Mucosa of gallbladder (tissue), 1 donor: ENCODE measurements at places on chromosomes 4 and X.

GRCh38 chrX:125694171-125694570, 374.5 kb downstream of the TEX13C start:
- no peak for DNase-seq

DNA sequence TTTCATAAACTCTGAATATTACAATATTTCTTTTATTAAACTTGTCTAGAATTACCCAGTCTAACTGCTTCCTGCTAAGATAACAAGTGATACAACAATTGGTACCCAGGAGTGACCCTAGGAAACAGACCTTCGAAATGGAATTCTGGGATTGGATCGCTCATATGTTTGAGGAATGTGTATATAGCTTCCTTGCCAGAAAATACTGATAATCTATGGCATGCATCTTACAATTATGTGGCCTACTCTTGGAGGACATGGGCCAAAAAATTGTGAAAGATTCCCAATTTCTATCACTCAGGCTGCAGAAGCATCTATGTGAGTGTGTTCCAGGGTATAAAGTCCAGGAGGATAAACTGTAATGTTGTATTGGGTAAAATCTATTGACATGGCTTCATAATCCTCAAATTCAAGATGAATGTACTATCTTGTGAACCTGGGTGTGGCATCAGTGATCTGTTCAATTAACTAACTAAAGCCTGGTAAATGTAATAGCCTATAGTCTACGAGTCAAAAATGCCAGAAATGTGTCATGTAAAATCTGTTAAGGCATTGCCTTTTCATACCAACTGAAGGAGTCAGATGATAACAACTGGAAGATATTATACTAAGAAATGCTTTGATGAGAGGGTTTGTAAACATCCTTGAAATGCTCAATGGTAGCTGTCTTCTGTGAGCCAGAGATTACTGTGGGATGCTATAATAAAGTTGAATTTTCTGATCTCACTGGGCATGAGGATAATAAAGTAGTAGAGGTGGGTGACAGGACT, 1499.3 kb downstream of the PCDH7 start:
- no peak for DNase-seq

GRCh38 chr4:51995647-51996220, 24.4 kb downstream of the LRRC66 start:
- DNase-seq = no peak

DNA sequence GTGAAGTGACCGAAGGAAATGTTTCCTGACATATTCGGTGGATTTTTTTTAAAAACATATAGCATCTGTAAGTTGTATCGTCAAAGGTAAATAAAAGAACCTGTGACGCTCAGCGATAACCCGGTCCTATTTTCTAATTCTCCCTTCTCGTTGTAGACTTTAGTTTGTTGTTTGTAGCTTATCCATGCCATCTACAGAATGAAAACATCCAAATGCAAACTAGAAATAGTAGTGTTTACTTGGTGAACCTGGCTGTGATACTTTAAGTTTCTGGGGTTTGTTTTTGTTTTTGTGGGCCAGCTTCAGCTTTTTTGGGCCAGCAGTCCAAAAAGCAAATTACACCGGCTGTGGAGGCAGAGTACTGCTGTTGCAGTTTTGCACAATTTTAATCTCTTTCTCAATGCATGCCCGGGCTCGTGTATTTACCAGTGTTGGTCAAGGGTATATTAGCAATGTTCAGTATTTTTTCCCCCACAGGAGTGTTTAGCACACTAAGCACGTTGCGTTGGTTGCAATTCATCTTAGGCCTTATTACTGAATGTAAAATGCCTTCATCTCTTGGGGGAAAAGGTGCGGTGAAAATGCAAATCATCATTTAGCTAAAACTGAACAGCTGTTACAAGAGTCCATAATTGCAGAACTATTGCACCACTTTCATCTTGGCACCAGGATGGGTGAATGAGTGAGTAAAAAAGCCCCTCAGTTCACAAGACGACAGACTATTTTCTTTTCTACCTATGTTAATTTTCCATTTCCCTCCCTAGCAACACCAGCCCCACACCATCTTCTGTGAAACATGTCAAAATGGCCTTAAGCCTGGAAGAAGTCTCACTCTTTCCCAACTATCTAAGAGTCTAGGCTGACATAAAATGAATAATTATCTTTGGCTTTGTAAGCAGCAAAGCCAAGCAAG, 1.7 kb upstream of the CNOT6L start:
- DNase-seq = no peak

- no peak for DNase-seq
Observed at GRCh38 chr4:78336093-78336943, 215.3 kb upstream of the ANXA3 start.

GRCh38 chrX:84161641-84162040, 26.4 kb downstream of the RPS6KA6 start:
- DNase-seq = no peak

DNA sequence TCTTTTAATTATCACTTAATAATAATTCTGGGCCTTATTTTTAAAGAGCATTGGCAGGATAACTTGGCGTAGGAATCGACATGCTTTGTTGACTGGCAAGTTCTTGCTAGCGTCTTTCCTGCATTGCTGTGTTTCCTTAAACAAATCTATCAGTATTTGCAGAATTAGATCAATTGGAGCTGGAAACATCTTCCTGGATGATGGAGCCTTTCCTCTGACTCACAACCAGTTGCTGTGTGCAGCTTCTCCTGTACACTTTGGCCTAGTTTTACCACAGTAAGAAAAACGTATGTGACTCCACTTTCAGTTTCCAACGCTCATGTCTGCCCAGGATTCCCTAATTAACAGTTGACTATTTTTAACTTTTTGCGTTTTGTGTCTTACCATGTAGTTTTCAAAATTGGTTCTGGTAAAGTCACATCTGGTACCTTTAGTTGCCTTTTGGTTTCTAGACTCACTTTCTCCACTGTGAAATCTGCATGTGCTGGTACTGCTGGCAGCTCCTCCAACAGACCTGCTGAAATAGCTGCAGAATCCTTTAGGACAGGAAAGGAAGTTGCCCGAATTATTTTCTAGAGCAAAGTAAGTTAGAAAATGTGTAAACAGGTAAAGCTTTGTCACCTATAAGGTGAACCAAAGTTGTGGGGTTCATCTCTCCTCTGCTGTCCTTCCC, 553.2 kb upstream of the FAT1 start:
- no peak for DNase-seq

DNA sequence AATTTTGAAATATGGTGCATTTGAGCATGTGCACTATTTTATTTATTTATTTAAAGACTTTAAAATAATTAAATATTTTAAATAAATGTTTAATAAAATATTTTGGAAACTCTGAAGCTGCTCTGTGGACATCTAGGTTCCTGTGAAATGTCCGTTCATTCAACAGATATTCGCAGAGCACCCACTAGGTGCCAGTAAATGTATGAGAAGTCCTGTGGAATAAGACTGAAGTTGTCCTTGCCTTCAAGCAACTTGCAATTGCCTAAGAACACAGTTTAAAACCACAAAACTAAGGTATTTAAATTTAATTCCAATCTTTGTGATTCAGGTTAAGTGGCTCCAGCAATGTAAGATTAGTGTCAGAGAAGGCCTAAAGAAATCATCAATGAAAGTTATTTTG, 306.7 kb downstream of the GBA3 start:
- no peak for DNase-seq

DNA sequence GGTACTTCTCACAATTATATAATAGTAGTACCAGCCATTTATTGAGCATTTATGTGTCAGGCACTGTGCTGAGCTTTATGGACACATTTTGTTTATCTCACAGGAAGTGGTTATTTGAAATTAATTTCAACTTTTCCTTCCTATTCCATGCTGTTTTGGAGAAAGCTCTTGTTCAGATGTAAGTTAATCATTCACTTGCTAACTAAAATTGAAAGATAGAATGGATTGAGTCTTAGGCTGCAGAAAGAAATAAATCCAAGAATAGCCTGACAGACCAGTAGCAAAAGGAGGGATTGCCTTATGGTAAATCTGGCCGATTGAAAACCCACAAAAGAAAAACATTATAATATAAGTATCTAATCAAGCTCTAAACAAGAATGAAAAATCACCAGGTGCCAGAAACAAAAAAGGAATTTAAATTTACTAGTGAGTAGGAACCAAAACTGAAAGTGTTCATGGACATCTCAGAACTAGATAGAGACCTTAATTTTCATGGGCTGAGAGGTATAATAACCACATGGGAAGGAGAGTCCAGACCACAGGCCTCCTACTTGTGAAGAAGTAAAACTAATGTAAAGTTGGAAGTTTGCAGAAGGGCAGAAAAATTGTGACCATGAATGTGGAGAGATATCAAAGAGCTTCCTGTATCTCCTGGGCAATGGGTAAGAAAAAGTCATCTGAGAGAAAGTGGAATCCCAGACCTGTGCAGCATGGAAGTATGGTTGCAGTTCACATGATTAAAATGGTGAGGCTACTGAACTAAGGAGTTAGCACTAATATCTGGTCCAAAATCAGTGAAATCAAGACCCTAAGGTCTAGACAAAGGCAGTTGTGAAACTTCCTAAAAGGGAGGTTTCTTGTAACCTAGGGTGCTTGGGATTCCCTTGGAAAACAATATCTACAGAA, 38.0 kb downstream of the RADX start:
- DNase-seq = no peak

DNA sequence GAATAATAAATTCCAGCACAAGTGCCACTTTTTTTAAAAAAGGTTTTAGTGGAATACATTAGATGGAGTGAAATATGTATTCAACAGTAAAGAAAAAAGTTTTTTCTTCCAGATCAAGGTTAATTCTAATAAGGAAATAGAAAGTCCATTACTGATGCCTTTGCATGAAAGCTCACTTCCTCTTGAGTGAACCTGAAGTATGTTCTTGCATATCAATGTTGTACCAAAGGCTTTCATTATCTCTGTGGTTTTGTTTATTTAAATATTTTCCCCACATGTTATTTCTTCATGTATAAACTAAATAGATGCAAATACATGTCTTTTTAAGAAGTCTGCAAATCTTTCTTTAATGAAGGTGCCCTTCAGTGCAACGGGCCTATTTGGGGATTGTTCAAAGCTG, 307.9 kb downstream of the C4orf33 start:
- no peak for DNase-seq

DNA sequence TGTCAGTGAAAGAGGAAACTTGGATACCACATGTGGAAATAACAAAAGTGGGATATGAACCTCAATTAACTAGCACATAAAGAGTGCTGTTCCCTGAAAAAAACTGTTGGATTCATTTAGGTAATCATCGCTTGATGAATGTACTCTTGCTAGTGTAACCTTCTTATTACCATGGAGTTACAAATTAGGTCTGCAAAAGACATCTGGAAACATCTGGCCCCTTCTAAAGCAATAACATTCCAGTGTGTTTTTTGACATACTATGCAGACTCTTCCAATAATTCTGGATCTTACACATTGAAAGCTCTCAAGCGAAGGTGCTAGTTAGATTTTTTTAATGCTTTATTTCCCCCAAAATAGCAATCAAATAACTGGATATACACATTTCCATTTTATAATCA, 134.6 kb downstream of the ATP10D start:
- DNase-seq = no peak

DNA sequence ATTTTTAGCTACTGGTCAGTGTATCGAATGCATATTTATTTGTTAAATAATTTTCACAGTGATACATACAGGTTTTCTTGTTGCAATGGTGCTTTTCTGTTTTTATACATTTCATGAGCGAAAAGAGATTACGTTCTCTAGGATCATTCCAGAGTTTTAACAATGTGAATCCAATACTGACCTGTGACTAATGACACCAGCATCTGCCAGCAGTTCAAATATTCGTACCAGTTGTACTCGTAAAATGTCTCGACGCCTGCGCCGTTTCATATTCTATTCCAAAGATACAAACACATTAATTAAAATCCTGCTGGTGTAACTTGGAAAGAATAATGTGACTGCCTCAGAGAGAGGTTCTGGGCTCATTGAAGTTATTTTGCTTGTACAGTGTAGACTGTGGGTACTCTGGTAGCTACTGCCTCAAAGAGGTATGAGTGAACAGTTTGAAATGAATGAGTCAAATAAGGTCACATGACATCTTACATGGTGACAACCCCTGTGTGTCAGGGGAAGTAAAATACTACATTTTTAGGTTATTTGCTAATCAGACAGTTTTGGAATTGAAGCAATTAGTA, 80.7 kb downstream of the ZAR1 start:
- DNase-seq = no peak

- DNase-seq = no peak
Observed at GRCh38 chr4:41425650-41426049, 112.3 kb upstream of the LIMCH1 start.

- DNase-seq = peak; percentile 42
Observed at GRCh38 chrX:18617407-18617750, 54.5 kb downstream of the RS1 start.

GRCh38 chr4:125728568-125728967, 413.8 kb downstream of the FAT4 start:
- DNase-seq = no peak

DNA sequence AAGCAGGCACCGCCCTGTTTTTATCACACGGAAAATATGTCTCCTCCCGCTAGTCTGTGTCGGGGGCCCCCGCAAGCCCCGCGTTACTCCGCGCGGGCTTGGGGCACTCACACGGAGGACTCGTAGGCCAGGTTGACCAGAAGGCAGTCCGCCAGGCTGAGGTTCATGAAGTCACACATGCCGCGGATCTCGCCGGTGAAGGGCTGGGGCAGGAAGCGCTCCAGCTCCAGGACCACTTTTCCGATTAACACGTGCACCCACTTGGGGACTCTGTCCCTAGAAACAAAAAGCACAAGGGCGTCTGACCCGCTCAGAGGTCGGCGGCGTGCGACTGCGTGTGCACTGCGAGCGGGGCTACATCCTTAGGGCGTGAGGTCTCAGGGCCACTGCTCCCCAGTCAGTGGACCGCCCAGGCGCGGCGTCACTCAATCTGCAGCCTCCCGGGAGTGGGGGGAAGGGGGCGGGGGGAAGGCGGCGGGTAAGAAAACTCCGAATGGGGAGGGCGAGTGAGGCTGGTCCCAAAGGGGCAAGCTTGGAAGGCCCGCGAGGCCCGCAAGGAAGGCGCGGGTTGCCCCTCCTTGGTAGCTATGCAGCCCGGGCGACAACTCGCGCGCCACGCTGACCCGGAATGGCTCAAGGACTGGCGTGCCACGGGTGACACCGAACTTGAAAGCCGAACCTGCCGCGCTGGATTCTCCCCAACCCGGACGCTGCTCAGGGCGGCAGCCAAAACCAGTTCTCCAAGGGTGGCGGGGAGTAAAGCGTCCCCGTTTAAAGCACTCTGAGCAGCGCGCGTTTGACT, 722 bp downstream of the NAAA start:
- DNase-seq = peak; percentile 59

GRCh38 chr4:77174426-77174825, 17.4 kb downstream of the CCNG2 start:
- DNase-seq = no peak

GRCh38 chr4:80900908-80901307, 129.6 kb upstream of the BMP3 start:
- DNase-seq = no peak

GRCh38 chrX:70434352-70434866, 10.2 kb upstream of the DLG3 start:
- peak; percentile 90 for DNase-seq

- DNase-seq = no peak
Observed at GRCh38 chr4:150476776-150477175, 105.2 kb upstream of the MAB21L2 start.

GRCh38 chrX:13545726-13546125, 23.7 kb upstream of the EGFL6 start:
- DNase-seq = no peak
